ENCODE measurements at places on chromosomes 12 and 14.

- DNase-seq: no peak
Observed at GRCh38 chr12:116425256-116426193, 133.7 kb upstream of the MAP1LC3B2 start.

GRCh38 chr14:84646786-84647500 lies 883.0 kb upstream of the FLRT2 start:
- no peak for DNase-seq

DNA sequence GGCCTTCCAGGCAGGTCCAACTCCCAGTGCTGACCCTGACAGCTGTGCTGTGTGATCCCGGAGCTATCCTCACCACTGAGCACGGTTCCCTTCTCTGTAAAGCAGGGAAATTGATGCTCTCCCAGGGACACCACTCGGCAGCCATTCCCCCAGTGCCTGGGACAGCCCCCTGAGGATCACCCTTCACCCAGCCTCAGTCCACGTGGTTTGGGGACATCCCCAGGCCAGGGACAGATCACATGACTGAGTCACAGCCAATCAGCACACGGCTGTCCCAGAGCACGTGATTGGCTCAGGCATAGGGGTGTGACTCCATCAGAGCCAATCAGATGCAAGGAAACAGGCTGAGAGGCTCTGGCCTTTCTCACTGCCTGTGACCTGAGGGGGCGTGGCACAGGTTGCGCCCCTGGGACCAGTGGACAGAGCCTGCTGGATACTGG lies 68.8 kb upstream of the SFSWAP start:
- no peak for DNase-seq

- no peak for DNase-seq
Observed at GRCh38 chr12:52082026-52082668, 2.6 kb downstream of the SMIM41 start.

- DNase-seq: no peak
Observed at GRCh38 chr14:88323086-88323522, at the start of gene KCNK10. Gene KCNK10 (minus strand): TSS chr14:88323269. CDS start chr14:88322798, 471 bp downstream.

DNA sequence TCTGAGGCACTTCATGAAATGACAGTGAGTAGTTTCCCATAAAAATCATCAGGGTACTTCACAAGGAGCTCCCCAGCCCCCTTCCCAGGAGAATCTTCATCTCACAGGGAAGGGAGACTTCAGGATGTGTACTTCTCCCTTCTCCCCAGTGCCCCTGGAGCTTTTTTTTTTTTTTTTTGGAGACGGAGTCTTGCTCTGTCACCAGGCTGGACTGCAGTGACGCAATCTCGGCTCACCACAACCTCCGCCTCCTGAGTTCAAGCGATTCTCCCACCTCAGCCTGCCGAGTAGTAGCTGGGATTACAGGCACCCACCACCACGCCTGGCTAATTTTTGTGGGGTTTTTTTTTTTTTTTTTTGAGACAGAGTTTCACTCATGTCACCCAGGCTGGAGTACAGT lies 10.4 kb downstream of the ITPK1 start:
- DNase-seq: no peak

- DNase-seq: no peak
Observed at GRCh38 chr12:71107936-71108335, 49.9 kb downstream of the TSPAN8 start.

DNA sequence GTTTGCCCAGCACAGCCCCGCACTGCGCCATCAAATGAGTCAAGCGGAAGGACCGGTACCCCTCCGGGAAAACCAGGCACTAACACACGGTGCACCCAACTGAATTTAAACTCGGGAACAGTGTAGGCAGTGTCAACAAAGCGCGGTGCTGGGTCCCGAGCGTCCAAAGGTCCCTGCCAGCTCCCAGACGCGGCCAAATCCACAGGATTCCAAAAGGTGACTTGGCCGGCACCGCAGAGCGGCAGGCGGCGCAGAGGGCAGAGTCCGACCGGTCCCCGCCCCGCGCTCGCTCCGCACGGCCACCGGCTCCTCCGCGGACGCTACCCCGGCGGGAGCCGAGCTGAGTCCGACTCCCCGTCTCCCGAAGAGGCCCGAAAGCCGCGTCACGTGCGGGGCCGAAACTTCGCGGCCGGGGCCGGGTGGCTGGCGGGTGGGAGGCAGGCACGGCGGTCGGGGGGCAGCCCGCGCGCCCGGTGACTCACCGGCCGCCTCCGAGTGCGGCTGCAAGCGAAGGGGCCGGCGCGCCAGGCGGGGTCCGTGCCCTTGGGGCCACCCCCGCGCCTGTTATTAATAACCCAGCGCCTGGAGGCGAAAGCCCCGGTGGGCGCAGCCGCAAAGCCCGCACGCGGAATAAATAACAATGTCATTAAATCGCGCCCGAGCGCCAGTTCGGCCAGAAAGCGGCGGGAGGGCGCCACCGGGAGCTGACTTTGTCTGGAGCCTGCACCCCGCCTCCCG lies 863 bp downstream of the DENND5B start:
- DNase-seq: no peak

DNA sequence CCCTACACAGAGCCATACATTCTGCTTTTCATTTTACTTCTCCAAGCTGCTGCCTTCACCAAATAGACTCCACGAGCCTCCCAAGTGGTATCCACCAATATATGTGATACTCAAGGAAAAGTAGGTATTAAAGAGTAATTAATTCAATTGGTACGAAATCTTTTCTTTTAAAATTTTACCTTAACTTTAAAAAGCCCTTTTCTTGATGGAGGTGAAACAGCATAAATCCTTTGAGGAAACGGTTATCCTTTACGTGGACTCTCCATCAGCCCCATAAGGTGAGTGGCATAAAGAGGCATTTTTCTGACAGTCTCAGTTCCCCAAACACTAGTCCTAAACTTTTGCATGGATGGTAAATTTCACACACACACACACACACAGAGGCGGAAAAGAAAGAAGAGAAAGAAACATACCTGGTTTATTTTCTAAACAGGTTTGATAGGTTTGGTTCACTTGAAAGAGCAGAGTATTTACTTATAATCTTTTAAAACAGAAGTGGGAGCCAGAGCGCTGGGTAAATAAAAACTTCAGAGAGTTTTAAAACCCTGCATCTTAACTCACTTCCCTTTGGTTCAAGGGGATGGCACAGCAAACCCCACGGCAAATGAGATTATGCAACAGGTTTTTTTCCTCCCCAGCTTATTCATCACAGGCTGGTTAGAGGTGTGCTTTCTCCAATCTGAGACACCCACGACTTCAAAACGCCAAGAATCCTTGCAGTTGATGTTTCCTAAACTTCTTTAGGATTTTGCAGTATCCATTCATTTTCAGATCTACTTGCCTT lies 1.9 kb downstream of the DUSP16 start:
- no peak for DNase-seq

DNA sequence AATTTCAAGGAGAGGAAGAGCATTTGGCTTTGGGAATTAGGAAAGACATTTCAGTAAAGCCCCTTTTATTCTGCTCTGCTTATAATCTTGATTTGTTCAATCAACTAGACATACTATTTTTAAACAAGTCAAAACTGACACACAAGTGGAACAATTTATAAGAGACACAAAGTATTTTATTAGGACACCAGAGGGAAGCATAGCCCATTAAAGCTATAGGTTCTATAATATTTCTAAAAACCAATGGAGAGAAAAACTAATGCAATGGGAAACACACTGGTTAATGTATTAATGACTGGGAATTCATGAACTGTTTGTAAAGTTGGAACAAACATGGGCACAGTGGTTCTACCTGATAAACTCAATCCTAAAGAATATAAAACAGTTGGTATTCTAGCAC lies 15.3 kb upstream of the CERS5 start:
- no peak for DNase-seq

DNA sequence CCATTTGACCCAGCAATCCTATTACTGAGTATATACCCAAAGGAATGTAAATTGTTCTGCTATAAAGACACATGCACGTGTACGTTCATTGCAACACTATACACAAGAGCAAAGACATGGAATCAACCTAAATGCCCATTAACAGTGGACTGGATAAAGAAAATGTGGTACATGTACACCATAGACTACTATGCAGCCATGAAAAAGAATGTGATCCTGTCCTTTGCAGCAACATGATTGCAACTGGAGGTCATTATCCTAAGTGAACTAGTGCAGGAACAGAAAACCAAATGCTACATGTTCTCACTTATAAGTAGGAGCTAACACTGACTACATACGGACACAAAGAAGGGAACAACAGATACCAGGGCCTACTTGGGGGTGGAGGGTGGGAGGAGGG lies 45.7 kb upstream of the VRK1 start:
- DNase-seq: no peak

- DNase-seq: no peak
Observed at GRCh38 chr12:66072135-66072534, 58.4 kb downstream of the LLPH start.

DNA sequence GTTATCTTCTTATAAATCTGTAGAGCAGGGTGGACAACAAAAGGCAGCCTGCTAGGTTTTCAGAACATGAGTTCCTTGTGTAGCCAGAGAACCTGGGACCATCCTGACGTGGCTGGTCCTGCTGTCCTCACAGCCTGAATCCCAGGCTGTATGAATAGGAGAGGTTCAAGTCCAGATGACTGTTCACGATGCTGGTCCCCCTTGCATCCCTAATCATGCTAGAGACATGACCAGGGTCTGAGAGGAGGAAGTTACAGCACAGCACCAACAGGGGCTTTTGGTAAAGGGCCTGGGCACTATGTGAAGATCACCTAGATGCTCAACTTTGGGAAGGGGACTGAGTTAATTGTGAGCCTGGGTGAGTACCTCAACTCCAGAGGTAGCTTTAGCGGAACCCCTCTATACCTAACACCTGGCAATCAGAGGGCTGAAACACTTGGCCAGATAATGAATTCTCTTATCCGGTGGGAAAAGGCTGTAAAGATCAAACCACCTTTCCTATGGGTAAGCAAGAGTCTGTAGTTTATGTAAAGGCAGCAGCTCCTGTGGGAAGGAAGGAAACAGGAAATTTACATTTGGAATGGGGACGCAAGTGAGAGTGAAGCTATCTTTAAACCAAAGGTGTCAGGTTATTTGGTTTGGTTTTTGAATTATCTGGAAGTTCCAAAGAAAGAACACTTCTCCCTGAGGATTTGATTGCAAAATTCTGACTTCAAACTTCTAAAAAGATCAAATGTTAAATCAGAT lies 112.8 kb downstream of the DAD1 start:
- no peak for DNase-seq

GRCh38 chr12:77352946-77353345 lies 287.6 kb upstream of the E2F7 start:
- no peak for DNase-seq

GRCh38 chr14:23704890-23705289 lies 68.7 kb downstream of the DHRS2 start:
- no peak for DNase-seq

DNA sequence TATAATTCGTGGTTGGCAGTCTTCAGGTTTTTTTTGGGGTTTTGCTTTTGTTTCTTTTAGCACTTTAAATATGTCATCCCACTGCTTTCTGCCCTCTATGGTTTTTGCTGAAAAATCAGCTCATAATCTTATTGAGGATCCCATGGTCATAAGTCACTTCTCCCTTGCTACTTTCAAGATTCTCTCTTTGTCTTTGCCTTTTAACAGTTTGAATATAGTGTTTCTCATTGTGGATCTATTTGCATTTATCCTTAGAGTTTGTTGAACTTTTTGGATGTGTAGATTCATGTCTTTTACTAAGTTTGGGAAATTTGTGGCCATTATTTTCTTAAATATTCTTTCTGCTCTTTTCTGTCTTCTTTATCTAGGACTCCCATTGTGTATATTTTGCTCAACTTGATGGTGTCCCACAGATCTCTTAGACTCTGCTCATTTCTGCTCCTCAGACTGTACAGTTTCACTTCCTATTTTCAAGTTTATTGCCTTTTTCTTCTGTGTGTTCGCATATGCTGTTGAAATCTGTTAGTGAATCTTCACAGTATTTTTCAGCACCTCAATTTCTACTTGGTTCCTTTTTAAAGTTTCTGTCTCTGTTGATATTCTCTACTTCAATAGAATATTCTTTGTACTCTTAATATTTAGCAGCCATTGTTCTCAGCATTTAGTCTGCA lies 70.8 kb downstream of the WNK1 start:
- DNase-seq: no peak

DNA sequence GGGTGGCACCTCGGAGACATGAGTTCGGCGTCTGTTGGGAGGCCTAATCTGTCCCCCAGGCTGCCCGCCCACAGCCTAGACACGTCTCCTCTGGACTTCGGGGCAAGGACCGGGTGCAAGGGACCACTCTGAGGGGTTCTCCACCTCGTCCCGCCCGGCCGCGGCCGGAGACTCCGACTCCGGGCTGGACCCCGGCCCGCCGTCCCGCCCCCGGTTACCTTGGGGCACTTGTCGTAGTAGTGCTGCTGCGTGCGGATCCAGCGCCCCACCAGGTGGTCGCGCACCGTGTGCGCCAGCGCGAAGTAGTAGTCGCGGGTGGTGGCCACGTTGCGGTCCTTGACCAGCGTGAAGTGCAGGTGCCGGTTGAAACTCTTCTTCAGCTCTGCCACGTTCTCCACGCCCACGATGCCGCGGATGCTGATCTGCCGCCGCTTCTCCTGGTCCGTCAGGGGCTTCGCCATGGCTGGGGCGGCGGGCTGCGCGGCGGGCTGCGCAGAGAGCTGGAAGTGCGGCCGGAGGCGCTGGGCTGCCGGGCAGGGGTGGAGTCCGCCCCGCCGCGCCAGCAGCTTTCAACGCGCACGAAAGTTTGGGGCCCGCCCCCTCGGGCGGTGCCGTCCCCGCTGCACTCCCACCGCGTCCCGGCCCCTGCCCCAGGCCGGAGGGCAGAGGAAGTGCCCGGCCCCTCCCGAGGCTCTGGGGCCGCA lies at the start of gene PYGL:
Gene PYGL, minus strand, starts transcription at position 541 of the 704 bp plus-strand sequence. Its CDS starts 80 bp downstream, at position 461.
- DNase-seq: no peak

- no peak for DNase-seq
Observed at GRCh38 chr12:92650228-92650822, 52.5 kb upstream of the PLEKHG7 start.

Measured in stimulated activated CD8-positive, alpha-beta memory T cell treated with anti-CD3 and anti-CD28 coated beads, Interleukin-4, amount 100 ng/mL, for 4 hours (primary cell).